ENCODE measurements at places on chromosomes 7 and 10.
A peak's percentile ranks its signal among the peaks of the same experiment; 100 is the strongest.

GRCh38 chr7:3888096-3888495 lies 587.0 kb downstream of the SDK1 start:
- no peak for DNase-seq

DNA sequence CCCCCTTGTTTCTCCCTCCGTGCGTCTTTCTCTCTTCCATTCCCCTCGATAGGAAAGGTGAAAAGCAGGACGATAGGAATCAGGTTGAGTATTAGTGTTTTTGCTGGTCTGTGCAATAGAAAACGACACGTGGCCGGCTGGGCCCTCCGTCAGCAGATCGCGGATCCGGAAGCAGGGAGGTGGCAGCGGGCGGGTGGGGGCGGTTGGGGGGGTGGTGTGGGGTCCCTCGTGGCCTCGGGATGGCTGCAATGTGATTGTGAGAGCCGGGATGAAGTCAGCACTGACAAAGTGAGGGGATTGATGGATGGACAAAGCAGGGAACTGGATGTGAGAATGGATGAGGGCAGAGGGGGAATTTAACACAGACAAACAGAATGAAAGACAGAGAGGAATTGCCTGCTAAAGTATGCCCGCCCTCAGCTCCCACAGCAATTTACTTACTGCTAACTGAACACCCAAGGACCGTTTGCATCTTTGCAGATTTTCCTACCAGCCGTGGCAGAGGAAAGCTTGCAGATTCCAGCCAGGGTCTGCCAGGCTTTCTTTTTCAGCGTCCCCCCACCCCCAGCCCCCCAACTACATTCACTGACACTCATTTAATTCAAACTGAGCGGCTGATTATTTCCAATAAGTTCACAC lies 280.9 kb downstream of the LRMDA start:
- DNase-seq, result no peak

- no peak for DNase-seq
Measured at GRCh38 chr10:3348564-3348963, 176.0 kb upstream of the PITRM1 start.

DNA sequence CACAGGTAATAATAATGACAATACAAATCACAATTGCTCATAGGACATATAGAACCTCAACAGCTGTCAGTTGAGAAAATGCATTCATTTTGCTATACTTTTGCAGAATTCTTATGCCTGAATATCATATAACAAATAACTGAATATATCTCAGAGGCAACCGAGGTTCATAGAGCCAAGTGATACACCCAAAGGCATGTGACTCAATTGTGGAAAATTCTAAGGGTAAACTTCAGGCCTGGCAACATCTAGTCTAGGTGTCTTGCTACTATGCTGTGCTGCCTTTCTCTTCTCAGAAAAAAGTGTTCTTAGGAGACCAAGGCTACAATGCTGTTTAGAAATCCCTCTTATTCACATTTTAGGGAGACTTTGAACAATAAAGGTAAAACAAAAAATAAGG lies 270.7 kb downstream of the BAMBI start:
- DNase-seq, result no peak

DNA sequence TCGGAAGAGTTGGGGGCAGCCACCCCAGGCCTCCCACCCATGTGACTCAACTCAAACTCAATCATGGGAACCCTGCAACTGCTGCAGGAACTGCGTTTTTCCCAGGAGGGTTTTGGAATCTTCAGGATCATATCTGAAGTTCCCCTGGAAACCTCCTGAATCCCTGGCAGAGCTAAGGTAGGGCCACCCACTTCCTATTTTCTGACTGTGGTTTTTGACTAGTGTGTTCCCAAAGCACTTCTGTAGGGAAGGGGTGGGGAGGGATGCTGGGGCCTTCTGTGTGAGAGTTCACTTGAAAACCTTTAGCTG lies 127.6 kb upstream of the UNC5B start:
- DNase-seq, result no peak

GRCh38 chr7:901388-902154 lies 25.2 kb downstream of the GET4 start:
- peak; percentile 21 for DNase-seq

GRCh38 chr7:28700096-28700495 lies 258.0 kb downstream of the TRIL start:
- no peak for DNase-seq

GRCh38 chr7:21334906-21335305 lies 93.0 kb upstream of the SP4 start:
- no peak for DNase-seq

DNA sequence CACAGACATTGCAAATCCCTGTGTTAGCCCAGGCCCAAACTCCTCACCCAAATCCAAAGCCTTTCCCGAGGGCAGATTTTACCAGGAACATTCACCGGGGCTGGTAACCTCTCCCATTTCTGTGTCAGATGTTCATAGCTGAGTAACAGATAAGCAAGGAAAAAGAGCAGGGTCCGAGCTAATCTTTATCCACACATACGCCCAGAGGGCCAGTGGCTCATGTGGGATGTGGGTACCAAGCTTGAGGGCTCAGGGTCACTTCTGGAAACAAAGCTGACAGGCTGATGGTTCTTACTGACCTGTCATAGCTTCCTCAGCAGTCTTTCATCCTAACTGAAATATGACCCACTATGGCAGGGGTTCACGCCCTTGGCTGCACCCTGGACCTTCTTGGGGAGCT lies 39.8 kb downstream of the HBP1 start:
- DNase-seq, result no peak

DNA sequence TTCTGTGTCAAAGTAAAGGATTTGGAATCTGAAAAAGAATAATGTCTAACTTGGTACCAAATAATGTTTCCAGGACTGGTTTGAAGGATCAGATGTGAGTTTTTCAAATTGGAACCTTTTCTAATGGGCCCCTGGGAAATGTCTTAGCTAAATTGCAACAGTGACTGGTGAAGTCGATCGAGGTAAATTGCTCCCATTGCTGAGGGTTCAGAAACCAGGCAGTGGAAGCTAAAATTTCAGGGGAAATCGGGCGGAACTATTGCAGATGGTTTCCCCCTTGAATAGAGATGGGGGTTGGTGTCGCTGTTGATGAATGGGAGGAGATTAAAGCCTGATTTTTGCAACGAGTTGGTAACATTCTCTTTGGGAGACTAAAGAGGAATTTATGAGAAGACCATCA lies 112.7 kb downstream of the SND1 start:
- DNase-seq, result no peak

GRCh38 chr10:90920986-90921666 lies at the start of gene ANKRD1:
Gene ANKRD1, minus strand, starts transcription at chr10:90921087. Its CDS starts 60 bp downstream, at chr10:90921027.
- DNase-seq, result no peak

DNA sequence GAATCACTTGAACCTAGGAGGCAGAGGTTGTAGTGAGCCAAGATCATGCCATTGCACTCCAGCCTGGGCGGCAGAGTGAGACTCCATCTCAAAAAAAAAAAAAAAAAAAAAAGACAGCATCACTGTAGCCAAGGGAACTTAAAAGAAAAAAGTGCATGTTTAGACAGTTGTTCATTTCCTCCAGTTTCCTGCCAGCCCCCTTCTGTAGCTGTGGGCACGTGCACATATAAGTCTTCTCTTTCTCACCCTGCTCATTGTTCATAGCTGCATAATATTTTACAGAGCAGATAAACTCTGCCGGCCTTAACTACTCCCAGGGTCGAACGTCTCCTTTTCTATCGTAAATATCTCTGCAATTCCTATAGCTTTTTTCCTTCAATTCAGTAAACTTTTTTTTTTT lies 132.6 kb downstream of the LHPP start:
- no peak for DNase-seq

DNA sequence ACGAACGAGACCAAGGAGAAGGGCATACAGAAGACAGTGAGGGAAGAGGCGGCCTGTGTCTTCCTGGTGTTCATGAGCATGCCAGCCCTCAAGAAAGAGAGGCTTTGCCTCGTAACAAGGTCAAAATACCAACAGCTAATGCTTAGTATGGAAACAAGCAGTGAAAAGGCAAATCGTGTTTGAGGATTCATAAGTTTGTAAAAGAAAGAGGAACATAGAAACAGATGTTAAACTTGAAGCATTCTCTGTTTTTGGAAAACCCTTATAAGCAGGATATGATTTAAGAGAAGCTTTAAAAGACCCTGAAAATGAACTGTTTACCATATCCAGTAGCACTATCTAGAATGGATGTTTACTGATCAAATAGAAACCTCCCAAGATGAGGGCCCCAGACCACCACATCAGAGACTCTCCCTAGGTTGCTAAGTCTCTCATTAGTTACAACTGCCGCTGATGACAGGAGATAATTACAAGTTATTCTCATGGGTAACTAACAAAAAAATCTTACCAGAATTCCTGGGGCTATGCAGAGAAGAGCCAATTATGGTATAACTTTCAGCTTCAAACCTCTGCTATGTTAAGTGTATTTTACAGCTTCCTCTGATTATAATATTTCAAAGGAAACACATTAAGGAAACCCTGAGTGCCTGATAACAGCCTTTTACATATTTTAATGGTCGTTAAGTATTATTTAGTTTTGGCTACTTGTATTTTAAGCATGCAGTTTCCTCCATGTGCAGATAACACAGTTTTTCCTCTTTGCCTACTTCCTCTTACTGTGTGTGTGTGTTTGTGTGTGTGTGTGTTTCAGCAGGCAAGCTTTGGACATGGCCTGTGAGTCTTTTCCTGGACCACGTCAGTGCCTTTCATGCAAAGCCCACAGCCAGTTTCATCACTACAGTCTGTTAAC lies 17.9 kb downstream of the JCAD start:
- DNase-seq, result no peak

DNA sequence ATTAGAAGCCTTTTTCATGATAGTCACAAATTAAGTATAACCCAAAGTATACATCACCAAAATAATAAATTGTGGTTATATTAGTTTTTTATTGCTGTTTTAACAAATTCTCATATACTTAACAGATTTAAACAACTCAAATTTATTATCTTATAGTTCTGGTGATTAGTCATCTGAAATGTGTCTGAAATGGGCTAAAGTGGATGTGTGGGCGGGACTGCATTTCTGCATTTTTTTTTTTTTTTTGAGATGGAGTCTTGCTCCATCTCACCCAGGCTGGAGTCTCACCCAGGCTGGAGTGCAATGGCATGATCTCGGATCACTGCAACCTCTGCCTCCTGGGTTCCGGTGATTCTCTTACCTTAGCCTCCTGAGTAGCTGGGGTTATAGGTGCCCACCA lies 891.5 kb upstream of the CELF2 start:
- no peak for DNase-seq

GRCh38 chr7:33601884-33602283 lies 303.5 kb upstream of the BMPER start:
- DNase-seq, result no peak

- DNase-seq, result no peak
Measured at GRCh38 chr7:27181795-27182275, 3.2 kb downstream of the HOXA11 start.

DNA sequence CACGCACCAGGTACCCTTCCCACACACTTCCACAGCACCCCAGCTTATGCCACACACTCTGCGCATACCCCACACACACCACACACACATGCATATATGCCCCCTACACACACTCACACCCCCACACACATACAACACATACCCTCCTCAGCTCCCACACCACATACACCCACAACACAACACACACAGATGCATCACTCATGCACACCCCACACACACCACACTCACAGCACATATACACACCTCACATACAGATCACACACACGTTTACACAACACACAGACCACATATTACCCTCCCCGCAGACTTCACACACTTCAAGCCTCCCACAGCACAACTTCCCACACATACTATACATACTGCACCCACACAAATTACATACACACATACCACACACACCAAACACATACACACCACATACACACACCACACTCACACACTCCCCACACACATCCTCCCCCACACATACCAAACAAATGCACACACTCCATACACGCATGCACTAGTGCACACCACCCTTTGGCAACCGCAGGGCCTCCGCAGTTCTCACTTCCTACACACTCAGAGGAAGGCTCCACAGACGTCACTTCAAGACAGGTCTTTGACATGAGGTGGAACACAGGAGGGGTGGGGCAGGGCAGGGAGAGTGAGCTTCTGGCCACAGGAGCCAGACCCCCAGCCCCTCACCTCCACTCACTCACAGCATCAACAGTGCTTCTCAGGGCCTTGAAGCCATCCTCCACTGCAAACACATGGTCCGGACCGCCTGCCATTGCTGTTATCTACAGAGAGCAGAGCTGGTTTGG lies 18.5 kb upstream of the ANTXRL start:
- peak; percentile 50 for DNase-seq

- no peak for DNase-seq
Measured at GRCh38 chr10:116803451-116804249, 45.6 kb upstream of the ENO4 start.

GRCh38 chr10:114856544-114857287 lies 35.1 kb downstream of the FHIP2A start:
- no peak for DNase-seq

DNA sequence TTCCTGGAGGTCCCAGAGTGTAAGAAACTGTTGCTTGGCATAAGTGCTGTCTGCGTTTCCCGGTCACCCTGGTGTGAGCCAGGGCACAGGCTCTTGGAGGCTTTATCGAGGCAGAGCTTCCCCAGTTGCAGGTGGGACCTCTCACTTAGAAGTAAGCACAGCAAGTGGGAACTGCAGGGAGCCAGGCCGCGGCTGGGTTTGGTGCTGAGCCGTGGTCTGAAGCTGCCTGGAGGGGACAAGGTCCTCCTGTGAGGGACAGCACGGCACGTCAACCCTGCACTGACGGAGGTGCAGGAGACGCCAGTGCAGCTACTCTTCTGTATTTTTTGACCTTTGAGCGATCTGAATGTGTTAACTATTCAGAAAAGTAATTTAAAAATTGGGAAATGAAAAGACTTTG lies 55.8 kb upstream of the PFKFB3 start:
- no peak for DNase-seq

GRCh38 chr10:114308531-114309363 lies 69.7 kb downstream of the VWA2 start:
- DNase-seq, result no peak

GRCh38 chr7:98555403-98555802 lies 61.7 kb upstream of the NPTX2 start:
- no peak for DNase-seq

DNA sequence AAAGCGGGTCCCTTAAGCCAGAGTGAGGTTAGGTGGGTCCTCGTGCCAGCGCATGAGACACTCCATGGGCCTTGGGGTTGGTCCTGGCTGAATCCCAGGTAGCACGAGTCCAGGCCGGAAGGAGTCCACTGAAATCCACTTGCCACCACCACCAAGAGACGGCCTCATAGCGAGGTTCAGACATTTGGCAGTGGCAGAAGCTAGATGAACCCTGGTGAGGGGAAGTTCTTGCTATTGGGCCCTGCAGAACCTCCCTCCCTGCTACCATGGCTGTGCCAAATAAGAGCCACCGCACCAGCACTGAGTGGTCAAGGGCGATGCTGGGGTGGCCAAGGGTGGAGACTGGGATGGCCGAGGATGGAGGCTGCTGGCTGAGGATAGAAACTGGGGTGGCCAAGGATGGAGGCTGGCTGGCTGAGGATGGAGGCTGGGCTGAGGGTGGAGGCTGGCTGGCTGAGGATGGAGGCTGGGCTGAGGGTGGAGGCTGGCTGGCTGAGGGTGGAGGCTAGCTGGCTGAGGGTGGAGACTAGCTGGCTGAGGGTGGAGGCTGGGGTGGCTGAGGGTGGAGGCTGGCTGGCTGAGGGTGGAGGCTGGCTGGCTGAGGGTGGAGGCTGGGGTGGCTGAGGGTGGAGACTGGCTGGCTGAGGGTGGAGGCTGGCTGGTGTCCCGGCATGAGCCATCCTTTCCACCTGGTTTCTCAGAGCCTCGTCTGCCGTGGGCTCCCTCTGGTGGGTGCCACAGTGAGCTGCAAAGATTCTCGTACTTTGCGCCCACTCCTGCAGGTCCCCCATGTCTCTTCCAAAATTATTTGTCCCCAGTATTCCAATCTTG lies 88.2 kb downstream of the ELFN1 start:
- DNase-seq, result no peak

Data from activated CD4-positive, CD25-positive, alpha-beta regulatory T cell (primary cell).